Stimulated activated CD8-positive, alpha-beta memory T cell treated with anti-CD3 and anti-CD28 coated beads, Interleukin-2, amount 100 ng/mL, for 1 hour (primary cell): ENCODE measurements at places on chromosomes 2 and 18.

DNA sequence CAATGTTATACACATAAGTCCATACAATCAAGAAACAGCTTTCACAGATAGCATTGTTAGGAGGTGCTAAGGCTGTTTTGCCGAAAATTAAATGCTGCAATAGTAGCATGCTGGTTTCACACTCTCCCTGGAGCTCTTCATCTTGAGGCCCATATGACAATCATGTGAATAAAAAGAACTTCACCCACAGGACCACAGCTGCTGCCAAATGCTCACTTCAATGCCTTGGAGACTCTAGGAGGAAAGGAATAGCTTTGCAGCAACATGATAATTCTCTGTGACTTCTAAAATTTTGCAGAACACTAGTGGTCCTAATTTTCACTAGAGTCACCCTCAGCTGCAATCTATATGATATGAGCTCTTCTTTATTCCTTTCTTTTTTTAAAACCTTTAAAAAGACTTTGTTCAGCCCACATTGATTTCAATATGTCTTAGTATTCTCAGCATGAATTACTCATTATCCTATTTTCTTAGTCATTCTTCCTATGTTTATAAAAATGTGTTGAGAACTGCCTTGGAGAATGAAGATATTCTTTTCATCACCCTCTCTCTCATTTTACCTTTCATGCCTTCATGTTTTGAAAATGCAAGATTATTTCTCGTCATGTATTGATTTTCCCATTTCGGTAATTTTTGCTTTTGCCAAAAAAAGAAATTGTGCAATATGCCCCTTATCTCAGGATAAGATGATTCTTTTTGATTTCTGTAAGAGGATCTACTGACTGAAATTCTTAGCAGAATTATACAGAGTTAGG is 108.2 kb downstream of the PDE1A start:
- no peak for DNase-seq

GRCh38 chr18:48762836-48763718 is 187.7 kb downstream of the SMAD7 start:
- DNase-seq: no peak

- DNase-seq: no peak
Observed at GRCh38 chr2:17413036-17413435, 105.2 kb downstream of the RAD51AP2 start.

DNA sequence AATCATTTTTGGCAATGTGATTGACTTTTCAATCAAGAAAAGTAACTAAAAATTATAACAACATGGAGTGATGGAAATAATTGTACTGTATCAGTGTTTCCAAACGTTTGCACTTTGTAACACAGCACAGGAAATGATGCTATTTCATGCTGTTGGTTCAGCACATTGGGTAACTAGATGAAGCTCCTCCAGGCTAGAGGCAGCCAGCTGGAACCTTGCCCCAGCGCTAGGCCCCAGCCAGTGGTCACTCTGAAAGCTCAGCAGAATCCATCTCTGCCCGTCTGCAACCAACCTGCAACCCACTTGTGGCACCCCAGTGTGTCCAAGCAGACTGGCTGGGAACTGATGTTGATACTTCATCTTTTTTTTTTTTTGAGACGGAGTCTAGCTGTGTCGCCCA is 15.3 kb downstream of the UNC50 start:
- DNase-seq: no peak

GRCh38 chr2:222372993-222373392 is 51.4 kb upstream of the SGPP2 start:
- no peak for DNase-seq

DNA sequence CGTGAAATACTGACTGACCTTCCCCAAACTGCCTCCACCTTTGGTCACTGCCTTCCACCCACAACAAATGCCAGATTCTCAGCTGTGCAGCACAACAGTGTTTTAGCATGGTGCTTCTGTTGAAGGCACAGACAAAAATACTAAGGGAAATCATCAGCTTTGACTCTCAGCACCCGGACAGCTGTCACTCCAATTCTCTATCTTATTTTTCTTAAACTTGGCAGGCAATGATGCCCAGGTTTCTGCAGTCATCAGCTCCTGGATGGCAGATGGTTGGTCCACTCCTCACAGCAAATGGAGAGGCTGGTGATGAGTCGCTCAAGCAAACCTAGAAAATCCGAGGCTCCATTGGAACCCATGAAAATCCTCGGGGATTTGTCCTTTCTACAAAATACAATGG is 2.9 kb upstream of the FAM124B start:
- no peak for DNase-seq

DNA sequence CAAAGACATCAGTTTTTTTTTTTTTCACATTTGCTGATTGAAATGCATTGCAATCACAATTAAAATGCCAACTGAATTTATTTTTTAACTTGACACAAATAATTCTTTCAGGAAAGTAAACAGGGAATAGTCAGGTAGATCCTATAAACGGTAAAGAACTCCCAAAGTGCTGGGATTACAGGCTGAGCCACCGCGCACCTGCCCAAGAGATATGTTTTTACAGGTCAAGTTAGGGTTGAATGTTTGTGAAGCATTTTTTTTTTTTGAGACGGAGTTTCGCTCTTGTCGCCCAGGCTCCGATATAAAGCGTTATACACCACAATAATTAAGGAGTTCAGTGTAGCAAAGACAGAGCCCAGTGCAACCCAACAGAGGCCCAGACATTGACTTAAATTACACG is 15.1 kb downstream of the ITM2C start:
- no peak for DNase-seq

- no peak for DNase-seq
Observed at GRCh38 chr2:215751200-215751910, 262.0 kb downstream of the MREG start.

GRCh38 chr2:174535757-174536703 is 49.2 kb upstream of the GPR155 start:
- DNase-seq: no peak

GRCh38 chr2:99878581-99879350 is 263.6 kb downstream of the AFF3 start:
- DNase-seq: no peak

DNA sequence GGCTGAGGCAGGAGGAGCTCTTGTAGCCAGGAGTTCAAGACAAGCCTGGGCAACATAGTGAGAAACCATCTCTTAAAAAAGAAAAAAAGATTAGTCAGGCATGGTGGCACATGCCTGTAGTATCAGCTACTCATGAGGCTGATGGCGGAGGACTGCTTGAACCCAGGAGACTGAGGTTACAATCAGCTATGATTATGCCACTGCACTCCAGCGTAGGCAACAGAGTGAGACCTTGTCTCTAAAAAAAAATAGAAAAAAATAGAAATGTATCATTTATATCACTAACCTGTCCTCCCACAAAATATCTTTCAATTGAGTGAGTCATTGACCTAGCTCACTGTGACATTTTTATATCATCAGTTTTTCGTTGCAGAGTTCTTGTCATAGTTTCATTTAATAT is 152.5 kb downstream of the DTNA start:
- no peak for DNase-seq

- DNase-seq: no peak
Observed at GRCh38 chr2:129909651-129910418, 69.6 kb upstream of the RAB6C start.

- DNase-seq: no peak
Observed at GRCh38 chr2:15622614-15623480, 31.2 kb downstream of the DDX1 start.

- DNase-seq: no peak
Observed at GRCh38 chr18:44841752-44842587, 161.3 kb downstream of the SETBP1 start.

- DNase-seq: no peak
Observed at GRCh38 chr18:45569566-45570275, 45.6 kb upstream of the SLC14A2 start.

GRCh38 chr2:9406529-9407362 is 16.6 kb downstream of the ITGB1BP1 start:
- no peak for DNase-seq

GRCh38 chr2:33230842-33231241 is 245.6 kb upstream of the RASGRP3 start:
- DNase-seq: no peak

- no peak for DNase-seq
Observed at GRCh38 chr2:140667203-140667602, 1463.6 kb downstream of the LRP1B start.

- no peak for DNase-seq
Observed at GRCh38 chr18:10851824-10852319, 297.5 kb downstream of the PIEZO2 start.

DNA sequence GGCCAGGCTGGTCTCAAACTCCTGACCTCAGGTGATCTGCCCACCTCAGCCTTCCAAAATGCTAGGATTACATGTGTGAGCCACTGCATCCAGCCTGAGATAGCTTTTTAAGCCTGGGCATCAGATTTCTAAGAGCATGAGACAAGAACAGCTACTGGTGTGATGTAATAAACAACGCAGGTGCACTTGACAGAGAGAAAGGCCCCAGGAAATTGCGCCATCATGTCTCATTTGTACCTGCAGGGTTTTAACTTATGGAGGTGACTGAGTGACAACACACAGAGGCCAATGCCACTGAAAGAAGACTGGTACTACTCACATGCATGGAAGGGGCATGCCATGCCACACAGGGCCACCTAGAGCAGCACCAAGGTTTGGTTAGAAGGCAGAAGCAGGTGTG is 209.4 kb downstream of the SP3 start:
- DNase-seq: no peak

GRCh38 chr18:36298126-36298741 is 721 bp downstream of the FHOD3 start:
- no peak for DNase-seq
